COLO829 (cell line): ENCODE measurements at places on chromosomes 12 and 14.

- no peak for DNase-seq
Measured at GRCh38 chr12:6124411-6125309, at the start of gene VWF. TSS of gene VWF (minus strand) at chr12:6124670. CDS start at chr12:6123196, 1,474 bp downstream.

GRCh38 chr14:79764323-79764722 lies 447.0 kb downstream of the DIO2 start:
- DNase-seq = no peak

GRCh38 chr12:87812030-87812429 lies 217.2 kb downstream of the C12orf50 start:
- peak; percentile 16 for DNase-seq

- no peak for DNase-seq
Measured at GRCh38 chr12:108098374-108098773, 30.7 kb upstream of the WSCD2 start.

DNA sequence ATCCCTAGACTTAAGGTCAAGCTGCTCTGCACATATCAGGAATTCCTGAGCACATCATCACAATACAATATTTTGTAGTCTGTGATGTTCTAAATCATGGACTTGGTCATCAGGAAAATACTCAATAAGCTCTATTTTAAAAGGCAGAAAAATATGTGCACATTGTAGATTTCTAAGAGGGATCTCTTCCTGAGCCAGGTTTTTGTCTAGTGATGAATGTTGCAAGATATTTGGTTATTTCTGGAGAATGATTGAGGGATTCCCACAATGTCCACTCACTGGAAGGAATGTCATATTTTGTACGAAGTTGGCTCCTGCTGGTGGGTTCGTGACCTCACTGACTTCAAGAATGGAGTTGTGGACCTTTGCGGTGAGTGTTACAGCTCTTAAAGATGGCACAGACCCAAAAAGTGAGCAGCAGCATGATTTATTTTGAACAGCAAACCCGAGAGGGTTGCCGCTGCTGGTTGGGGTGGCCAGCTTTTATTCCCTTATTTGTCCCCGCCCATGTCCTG lies 300.9 kb upstream of the DCN start:
- DNase-seq = no peak

DNA sequence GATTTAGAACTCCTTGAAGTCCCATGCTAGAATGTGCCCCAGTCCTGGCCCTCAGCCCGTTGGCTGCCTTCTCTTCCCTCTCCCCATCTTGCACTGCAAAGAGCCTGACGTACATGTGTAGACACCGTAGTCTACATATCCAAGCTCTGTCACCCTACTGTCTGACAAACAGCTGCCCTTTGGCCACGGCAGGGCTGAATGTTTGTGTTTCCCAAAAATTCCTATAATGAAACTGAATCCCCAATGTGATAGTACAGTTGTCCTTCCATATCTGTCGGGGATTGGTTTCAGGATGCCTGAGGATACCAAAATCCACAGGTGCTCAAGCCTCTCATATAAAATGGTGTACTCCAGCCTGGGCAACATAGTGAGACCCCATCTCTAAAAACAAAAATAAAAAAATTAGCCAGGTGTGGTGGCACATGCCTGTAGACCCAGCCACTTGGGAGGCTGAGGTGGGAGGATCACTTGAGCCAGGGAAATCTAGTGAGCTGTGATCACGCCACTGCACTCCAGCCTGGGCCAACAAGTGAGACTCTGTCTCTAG lies 12.3 kb upstream of the TFCP2 start:
- no peak for DNase-seq

- DNase-seq = peak; percentile 23
Measured at GRCh38 chr12:62813031-62813829, 121.7 kb downstream of the PPM1H start.

DNA sequence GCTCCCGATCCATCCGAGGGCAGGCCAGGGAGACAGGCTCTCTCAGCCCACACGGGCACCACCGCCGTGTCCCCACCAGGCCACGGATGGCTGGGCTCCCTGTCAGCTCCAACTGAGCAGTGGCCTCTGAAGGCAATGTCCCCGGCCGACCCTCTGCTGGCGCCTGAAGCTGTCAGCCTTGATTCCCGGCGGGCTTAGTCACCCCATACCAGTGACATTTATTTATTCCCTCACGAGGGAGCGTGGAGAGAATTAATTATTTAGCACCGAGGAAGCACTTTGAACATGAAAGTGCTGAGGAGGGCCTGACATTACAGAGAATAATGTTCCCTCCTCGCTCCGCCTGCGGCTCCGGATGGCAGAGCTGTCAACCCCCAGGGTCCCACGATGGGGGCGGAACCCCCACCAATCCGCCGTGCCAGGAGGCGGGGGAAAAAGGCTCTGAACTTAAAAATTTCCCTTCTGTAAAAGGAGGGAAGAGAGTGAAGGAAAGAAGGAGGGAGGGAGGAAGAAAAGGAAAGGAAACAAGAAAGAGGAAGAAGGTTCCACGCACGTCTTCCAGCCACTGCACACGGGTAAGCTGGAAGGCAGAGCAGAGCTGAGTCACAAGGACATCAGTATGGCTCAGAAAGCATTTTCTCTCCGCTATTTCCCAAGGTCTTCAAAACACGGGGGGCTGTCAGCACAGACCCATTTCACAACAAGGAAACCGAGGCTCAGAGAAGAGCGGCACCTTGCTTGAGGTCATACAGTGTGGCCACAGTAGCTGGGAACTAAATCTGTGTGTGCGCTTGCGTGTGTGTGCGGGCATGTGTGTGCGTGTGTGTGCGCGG lies 108.7 kb upstream of the NCOR2 start:
- DNase-seq = no peak

DNA sequence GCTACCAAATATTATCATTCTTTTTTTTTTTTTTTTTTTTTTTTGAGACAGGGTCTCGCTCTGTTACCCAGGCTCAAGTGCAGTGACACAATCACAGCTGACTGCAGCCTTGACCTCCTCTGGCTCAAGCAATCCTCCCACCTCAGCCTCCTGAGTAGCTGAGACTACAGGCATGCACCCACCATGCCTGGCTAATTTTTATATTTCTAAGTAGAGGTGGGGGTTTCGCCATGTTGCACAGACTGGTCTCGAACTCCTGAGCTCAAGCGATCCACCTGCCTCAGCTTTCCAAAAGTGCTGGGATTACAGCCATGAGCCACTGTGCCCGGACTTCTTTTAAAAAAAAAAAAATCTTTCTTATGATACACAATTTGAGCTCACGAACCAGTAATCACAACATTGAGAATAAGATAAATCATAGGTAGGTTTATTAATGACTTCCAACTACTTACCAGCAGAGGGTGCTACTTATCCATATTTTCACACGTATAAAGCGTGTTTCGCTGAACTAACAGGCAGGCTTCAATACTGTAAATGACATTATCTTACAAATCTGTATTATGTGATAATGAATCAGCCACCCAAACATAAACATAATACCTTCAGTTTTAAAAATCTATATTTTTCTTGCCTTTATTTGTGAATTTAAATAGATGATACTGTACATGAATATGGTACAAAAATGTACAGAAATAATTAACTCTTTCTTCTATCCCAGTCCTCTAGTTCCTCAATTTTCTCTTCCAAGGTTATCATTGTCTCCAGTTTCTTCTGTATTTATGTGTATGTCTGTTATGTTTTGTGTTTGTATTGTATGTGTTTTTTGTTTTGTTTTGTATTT lies 42.5 kb upstream of the BCAT1 start:
- DNase-seq = peak; percentile 69

- DNase-seq = no peak
Measured at GRCh38 chr14:94171208-94171607, 2.9 kb upstream of the PPP4R4 start.

GRCh38 chr12:22812531-22812930 lies 187.6 kb downstream of the ETNK1 start:
- DNase-seq = no peak

- DNase-seq = no peak
Measured at GRCh38 chr12:91766454-91766853, 379.2 kb downstream of the BTG1 start.

GRCh38 chr12:115404761-115405470 lies 720.9 kb upstream of the TBX3 start:
- peak; percentile 44 for DNase-seq

DNA sequence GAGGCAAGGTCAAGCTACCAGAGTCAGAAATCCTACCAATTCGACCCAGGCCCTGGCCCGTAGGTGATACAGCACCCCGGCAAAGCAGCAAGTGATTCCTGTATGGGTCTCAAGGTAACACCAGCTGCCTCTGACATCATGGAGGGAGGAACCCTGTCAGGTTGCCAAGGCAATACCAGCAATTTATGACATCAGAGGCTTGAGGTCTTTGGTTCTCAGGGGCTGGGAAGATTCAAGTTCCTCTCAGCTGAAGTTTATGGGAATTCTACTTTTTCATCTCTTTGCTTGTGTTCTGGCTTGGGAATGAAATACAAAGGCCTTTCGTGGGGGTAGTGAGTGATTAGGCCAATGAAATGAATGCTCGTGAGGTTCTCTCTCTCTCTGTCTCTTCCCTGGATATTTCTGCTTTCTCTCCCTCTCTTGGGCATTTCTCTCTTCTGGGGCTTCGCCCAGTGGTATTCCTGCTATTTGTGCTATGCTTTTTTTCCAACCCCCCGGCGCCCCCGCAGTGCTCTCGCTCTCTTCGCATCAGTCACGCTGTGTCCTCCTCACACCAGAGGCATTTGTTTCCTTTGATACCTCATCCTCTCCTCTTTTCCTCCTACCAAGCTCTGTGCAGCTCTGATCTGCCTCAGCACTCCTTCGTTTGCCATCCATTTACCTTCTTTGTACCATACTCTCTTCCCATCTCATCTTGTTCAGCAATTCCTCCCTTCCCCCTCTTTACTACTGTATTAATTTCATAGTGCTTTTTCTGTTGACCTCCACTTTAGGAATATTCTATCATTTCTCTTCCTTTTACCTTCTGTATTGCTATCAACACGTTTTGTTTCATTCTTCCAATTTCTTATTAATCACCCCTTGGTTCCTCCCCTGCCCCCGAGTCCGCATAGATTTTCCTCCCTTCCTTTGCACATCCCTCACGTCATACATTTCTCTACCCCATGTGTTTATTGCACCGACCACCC lies 2.9 kb downstream of the ZFHX2 start:
- DNase-seq = no peak

- DNase-seq = no peak
Measured at GRCh38 chr12:52798671-52799504, 3.0 kb upstream of the KRT3 start.

- DNase-seq = no peak
Measured at GRCh38 chr12:71607494-71608330, 55.9 kb downstream of the ZFC3H1 start.

DNA sequence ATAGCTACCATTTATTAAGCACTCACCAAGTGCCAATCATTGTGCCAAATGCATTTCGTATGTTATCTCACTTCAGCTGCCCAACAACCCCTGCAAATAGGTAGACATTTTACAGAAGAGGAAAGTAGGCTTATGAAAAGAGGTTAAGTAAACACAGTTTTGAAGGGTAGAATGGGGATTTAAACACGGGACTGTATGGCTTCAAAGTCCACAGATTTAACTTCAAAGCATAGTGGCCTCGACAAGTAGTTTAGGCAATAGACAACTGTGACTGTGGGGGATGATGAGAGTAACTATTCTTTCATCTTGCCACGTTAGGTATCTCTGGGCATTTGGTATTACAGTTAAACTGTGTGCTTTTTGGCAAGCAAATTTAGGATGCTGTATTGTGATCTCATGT lies 266.8 kb upstream of the SRRM4 start:
- DNase-seq = no peak

GRCh38 chr14:89406941-89407340 lies 10.1 kb downstream of the FOXN3 start:
- no peak for DNase-seq

- DNase-seq = no peak
Measured at GRCh38 chr14:20846560-20846959, 43.9 kb upstream of the RNASE1 start.

DNA sequence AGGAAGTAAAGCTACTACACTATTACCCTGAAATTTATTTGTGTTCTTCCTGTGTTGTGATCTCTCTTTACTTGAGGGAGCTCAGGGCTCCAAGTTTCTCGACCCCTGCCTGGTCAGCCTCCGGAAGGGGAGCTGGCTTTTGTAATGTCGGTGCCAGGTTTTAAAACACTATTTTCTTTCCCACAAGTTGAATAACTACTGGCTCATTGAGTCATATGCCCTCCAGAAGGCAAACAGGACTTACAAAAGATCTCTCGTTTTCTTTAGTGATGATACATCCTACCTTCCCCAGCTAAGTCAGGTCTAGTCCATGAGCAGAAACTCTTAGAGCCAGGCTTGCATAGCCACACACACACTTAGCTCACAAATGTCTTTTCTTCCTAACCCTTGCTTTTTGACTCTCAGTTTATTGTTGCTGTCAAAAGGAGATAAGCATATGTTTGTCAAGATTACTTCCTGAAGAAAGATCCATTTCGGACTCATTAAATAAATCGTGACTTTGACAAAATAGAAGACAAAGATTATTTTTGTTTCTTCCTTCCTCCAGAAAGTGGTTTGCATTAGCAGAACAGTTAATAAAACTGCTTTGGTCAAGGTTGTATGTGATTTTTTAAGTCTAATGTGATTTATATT lies 209.8 kb upstream of the FLRT2 start:
- peak; percentile 51 for DNase-seq

DNA sequence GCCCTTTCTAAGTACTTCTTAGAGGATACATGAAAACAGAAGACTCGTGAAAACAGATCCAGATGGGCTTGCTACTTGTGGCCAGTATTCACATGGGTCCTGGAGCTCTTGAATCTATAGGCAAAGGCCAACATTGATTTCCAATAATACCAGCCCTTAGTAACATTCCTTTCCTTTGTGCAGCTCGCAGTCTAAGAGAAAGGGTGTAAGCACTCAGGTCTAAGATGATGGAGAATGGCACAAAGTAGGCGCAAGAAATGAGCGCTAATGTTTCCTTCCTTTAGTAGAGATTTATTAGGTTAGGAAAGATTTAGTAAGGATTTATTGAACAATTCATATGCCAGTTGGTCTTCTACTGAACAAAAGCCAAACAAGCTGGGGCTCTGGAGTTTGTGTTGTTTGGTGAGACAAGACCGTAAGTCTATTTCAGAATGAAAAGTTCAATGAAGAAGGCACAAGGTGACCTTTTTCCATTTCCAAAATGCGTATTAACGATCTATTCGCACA lies 525 bp downstream of the RNU6-8 start:
- no peak for DNase-seq

GRCh38 chr12:99257672-99258071 lies 389.9 kb upstream of the GARIN6 start:
- DNase-seq = no peak

GRCh38 chr14:35333797-35334743 lies 41.9 kb downstream of the PSMA6 start:
- DNase-seq = no peak

GRCh38 chr14:31752867-31753661 lies 191.9 kb downstream of the NUBPL start:
- no peak for DNase-seq

DNA sequence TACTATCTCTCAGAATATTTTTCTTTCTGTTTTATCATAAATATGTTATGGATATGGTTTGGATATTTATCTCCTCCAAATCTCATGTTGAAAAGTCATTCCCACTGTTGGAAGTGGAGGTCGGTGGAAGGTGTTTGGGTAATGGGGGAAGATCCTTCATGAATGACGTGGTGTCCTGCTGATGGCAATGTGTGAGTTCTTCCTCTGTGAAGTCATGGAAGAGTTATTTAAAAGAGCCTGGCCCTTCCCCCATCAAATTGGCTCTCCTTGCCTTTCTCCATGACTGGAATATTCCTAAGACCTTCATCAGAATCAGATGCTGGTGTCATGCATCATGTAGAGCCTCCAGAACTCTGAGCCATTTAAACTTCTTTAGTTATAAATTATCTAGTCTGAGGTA lies 1291.6 kb downstream of the FSCB start:
- DNase-seq = no peak

GRCh38 chr12:123135688-123136087 lies 15.2 kb downstream of the PITPNM2 start:
- DNase-seq = no peak

GRCh38 chr12:68158432-68158831 lies 1.1 kb downstream of the IFNG start:
- DNase-seq = no peak
